GM23248 (cell line): ENCODE measurements at places on chromosomes 11 and 22. TPM values are rescaled to one million over a fixed set of nuclear protein-coding genes. Genes with fewer than 3 reads are reported as not detected.

DNA sequence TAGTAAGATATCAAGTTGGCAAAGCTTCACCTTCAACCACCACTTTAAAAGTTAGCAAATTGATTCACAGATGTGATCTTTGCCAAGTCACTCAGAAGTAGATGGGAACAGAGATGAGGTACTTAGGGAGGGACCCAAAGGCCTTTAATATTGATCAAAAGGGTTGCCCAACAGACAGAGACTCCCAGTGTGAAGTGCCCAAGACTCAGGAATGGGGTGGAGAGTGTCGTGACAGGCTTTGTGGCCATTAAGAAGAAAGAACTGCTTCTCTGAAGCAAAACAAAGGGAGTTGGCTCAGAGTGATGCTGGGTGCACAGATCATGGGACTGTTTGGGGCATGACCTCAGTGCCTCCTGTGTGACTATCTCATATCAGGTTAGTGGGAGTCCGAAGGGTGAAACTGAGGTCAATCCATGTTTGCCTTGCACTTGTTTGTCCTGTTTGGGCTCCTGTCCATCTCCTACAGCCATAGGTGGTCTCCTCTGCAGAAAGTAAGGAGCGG lies 132.3 kb downstream of the APIP start:
- no peak for DNase-seq

DNA sequence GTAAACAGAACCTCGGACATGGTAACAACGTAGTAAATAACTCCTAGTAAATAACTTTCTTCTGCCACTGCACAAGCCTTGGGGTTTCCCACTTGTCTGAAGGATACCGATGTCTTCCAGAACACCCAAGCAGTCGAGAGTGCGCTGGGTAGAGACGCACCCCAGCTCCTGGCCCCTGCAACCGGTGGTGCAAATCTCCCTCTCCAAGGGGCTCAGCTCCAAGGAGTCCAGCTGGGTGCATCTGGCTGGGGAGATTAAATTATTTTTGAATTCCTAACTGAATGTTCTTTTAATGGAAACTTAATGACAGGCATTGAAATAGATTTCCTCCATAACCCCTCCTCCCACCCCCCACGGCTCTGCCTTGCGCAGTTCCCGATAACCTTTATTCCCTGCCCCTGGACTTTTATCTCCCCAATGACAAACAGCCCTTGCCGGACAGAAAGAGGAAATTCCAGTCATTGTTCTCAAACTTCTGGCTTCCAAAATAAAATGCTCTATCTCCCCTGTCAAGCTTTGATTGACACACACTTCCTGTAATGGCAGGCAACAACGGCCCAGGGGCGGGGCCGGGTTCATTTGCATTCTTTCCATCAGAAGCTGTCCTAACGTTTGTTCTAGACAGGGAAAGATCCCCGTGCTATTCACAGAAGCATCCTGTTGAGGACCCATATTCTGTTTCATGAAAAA lies 31.2 kb downstream of the KCNJ1 start:
- DNase-seq, result no peak

DNA sequence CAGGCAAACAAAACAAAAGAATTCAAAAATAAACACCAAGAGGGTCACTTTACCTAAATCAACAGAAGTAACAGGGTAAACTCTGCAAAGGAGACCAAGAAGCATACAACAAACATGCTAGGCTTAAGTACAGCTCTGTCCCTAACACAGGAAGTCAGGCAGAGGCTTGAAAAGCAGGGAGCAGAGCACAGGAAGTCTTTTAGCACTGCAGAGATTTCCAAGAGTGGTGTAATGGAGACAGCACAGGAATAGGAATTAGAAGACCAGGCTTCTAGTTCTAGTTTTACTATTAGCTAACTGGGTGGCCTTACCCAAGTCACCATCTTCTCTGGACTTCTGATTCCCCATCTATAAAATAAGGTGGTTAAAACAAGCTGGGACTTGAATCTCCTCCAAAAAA lies 1.9 kb downstream of the RBFOX2 start:
- DNase-seq, result peak; percentile 64

The GAL gene
- 0.97 and 1.5 TPM in 2 replicates for total RNA-seq

DNA sequence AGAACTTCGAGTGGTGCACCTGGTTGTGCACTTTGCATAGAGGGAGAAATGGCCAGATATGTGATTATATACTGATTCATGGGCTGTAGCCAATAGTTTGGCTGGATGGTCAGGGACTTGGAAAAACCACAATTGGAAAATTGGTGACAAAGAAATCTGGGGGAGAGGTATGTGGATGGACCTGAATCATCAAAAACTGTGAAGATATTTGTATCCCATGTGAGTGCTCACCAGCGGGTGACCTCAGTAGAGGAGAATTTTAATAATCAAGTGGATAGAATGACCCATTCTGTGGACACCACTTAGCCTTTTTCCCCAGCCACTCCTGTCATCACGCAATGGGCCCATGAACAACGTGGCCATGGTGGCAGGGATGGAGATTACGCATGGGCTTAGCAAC lies 48.0 kb upstream of the NARS2 start:
- DNase-seq, result peak; percentile 4

The LAMTOR1 gene
- total RNA-seq, result 122 and 132 TPM in 2 replicates

DNA sequence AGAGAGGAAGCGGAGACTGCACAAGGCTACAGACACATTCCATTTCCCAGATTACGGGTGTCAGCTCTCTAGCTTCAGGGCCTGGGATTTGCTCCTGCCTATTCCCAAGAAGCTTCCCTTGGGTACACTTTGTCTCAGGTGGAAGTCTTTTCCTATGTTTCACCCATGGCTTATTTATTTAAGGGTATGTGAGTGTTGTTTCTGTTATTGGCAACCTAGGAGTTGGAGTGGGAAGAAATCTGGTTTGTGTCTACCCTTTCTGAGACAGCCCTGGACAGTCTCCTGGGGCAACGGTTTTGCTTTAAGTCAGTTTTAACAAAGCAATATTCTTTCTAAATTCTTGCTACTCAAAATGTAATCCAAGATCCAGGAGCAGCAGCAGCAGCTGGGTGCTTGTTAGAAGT lies 127.0 kb downstream of the MICAL2 start:
- DNase-seq, result no peak

GRCh38 chr11:4022669-4023068 lies 71.9 kb upstream of the RRM1 start:
- DNase-seq, result no peak

DNA sequence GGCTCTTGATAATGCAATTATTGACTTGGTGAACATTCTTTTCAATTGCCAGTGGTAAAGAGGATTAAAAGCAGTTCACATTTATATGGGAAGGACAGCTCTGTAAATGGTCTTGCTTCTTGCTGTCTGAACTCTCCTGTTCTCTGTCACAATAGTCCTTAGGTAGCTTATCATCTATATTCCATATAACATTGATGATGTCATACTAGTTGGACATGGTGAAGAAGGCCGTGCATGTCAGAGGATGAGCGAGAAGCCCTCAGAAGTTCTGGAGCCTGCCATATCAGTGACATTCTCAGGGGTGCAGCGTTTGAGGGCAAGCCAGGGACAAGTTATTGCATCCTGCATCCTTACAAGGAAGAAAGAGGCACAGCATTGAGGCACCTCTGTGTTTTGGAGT lies 2.6 kb upstream of the CHKB start:
- DNase-seq, result no peak

The THYN1 gene
- 24.3 and 25.6 TPM in 2 replicates for total RNA-seq

DNA sequence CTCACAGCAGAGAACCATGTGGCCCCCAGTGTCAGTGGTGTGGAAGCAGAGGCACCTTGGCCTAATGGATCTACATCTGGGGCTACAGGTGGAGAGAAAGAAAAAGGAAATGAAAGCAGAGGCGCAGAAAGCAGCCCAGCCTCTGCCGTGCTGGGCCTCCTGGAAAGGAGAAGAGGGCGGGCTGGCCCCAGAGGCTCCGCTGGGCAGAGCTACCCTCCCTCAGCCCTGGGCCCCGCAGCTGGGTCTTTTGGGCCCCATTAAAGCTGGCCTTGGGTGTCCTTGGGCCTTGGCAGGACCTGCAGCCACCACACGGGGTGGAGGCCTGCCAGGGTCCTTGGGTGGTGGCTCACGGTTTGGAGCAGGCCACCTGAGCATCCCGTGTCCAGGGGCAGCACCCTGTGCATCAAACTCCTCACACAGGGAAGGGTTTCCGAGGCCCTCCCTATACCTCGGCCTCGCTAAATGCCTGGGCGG lies 31.6 kb upstream of the GAL start:
- no peak for DNase-seq

- no peak for DNase-seq
These were observed 10.7 kb downstream of the IL2RB start for GRCh38 chr22:37138849-37139561.

DNA sequence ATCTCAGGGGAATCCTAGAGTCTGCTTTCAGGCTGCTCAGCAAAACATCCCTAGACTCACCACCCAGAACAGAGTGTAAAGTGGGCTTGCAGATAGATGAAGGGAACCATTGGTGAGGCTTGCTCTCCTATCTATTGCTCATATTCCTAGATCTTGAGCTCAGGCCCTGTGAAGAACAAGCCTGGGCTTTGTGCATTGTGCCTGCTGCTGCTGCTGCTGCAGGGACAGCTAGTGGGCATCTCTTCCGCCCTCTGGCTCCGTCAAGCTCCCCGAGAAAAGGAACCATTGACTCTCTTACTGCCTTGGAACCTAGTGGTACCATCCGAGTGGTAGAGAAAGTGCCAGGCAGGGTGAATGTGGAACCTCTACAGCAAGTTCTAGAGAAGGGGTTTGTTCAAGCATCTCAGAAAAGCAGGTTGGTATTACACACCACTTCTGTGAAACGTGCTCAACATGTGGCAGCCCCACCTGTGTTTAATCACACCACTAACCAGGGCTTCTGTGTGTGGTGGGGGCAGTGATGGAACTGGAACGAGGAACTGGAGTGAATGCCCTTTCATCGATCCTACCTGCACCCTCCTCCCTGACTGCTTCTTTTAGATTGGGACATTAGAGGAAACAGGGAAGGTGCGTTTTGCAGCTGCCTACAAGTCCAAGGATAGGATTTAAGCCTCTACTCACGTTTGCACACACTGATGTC lies 4.4 kb downstream of the BACE1-AS start:
- DNase-seq, result no peak

- peak; percentile 20 for DNase-seq
These were observed 17.2 kb downstream of the POU2AF1 start for GRCh38 chr11:111361874-111362273.

GRCh38 chr22:35524966-35525686 lies 15.5 kb upstream of the RASD2 start:
- DNase-seq, result peak; percentile 47

The ARHGAP42 gene
- total RNA-seq, result 2.3 and 2.7 TPM in 2 replicates

DNA sequence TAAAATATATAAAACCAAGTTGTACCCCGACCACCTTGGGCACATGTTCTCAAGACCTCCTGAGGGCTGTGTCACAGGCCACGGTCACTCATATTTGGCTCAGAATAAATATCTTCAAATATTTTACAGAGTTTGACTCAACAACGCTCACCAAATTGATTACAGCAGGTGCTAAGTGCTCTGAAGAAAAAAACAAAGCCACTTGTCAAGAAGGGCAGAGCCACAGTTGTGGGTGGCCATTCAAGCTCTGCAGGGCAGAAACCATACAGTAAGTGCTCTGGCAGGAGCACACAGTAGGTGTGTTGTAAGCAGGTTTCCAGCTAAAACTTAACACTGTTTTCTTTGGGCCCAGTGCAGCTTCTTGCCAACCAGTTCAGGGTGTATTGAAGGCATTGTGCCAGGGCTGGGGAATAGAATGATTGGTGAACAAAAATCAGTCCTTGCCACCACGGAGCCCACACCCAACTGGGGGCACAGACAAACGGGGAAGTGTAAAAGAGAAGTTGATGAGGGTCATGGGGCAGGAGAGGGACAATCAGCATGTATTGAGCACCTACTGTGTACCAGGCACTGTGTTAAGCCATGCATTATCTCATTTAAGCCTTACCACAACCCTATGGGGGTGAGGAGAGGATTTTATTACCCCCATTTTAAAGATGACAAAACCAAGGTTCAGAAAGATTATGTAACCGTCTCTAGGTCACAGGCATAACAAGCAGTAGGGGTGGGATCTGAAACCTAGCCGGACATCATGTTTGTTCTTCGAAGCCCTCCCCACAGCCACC lies 18.2 kb downstream of the ARRB1 start:
- no peak for DNase-seq

DNA sequence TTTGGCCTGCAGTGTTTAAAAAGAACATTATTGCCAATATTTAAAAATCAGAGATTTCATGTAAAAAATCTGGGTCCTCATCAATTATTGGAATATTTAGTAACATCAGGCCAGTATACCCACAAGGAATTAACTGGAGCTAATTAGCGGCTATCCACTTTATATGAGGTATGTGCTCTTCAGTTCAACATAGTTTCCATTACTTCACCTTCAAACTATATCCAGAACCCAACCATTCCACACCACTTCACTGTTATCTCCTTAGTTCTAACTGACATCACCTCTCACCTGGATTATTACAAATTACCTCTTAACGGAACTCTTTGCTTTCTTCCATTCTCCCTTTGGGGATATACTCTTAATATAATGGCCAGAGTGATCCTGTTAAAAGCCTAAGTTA lies 64.7 kb downstream of the DENND5A start:
- DNase-seq, result no peak

GRCh38 chr11:68358416-68358815 lies 46.0 kb downstream of the LRP5 start:
- no peak for DNase-seq

The LUZP2 gene
- not detected in 2 replicates for total RNA-seq

The BATF2 gene
- total RNA-seq, result 4.0 TPM in 1 of 2 replicates, not detected in the other

GRCh38 chr11:58286249-58286648 lies 18.2 kb upstream of the OR10W1 start:
- DNase-seq, result peak; percentile 77

- DNase-seq, result peak; percentile 18
These were observed 7.0 kb upstream of the CCDC86 start for GRCh38 chr11:60834742-60835533.

The ADAMTS15 gene
- total RNA-seq, result 0.97 and 1.3 TPM in 2 replicates

The CACNA1I gene
- not detected in 2 replicates for total RNA-seq

GRCh38 chr22:24434471-24435322 lies 7.3 kb downstream of the ADORA2A start:
- DNase-seq, result peak; percentile 43

GRCh38 chr11:44622721-44623258 lies 57.3 kb downstream of the CD82 start:
- DNase-seq, result no peak

The MAML2 gene
- total RNA-seq, result 22.1 and 23.7 TPM in 2 replicates

The SNAP29 gene
- 10.4 and 13.8 TPM in 2 replicates for total RNA-seq

- peak; percentile 44 for DNase-seq
These were observed 705 bp downstream of the CLDN5 start for GRCh38 chr22:19523240-19524169.

- DNase-seq, result peak; percentile 88
These were observed 33.0 kb upstream of the P2RY2 start for GRCh38 chr11:73184953-73185671.

DNA sequence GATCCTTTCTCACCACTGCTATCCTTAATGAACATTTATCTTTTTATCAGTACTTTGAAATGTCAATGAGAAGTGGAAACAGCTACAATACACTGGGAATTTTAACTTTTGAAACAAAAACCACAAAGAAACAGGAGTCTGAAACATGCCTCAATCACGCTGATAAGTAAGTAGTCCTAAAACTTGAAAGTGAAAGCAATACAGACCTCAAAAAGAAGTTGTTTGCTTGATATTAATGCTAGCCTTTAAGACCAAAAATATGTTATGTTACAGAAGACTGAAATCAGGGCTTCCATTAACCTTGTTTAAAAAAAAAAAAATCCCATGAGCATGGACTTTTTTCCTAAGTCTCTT lies 21.3 kb downstream of the PHF21A start:
- peak; percentile 53 for DNase-seq

The SLC22A6 gene
- not detected in 2 replicates for total RNA-seq

The F2 gene
- not detected in 2 replicates for total RNA-seq
